Fibroblast of upper back skin (primary cell): ENCODE measurements at places on chromosomes 2 and 18.
A peak's percentile ranks its signal among the peaks of the same experiment; 100 is the strongest.

DNA sequence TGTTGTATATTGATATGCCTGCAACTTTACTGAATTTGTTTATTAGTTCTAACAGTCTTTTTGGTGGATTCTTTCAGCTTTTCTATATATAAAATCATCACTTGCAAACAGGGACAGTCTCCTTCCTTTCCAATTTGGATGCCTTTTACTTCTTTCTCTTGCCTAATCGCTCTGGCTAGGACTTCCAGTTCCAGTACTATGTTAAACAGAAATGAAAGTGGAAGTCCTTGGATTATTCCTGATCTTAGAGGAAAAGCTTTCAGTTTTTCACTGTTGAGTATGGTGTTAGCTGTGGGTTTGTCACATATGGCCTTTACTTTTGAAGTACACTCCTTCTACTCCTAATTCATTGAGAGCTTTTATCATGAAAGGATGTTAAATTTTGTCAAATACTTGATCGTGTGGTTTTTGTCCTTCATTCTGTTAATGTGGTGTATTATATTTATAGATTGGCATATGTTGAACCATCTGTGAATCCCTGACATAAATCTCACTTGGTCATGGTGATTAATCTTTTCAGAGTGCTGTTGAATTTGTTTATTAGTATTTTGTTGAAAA, 52.9 kb downstream of the REL start:
- no peak for DNase-seq

DNA sequence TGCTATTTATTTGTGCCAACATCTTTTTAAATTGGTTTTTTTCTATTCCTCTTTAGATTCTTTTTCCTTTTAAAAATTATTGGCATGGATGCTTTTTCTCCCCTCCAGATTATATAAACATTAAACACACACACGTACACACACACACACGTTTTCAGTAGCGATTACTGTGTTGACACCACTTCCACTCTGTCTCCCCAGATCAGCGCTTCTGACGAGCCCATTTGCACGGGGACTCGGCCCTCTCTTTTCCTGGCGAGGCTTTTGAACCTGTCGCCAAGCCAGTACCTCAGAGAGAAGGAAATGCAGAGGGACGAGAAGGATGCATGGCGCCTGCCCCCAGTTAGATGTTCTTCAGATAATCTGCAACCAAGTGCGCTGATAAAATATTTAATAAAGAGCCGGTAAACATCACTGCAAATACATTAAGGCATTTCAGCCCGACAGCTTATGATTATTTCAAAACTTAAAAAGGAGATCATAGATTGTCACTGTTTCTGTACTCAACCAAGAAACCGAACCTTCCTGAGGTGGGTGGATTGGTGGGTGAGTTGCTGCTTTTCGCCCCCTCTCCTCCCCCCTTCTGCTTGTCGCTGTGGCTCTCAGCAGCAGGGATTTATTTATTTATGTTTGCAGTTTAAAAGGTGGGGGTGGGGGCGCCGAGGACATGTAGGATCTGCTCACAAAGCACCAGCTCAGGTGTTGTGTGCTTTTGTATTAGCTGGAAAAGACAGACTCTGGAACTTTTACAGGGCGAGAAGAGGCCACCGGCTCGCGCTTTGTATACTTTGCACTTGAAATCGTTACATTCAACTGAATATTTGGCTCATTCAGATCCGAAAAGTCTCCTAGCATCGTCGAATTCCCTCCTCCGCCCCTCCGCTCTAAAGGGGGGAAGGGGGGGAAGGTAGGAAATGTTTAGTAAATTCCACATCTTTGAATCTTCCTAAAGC, 787 bp upstream of the TBR1 start:
- no peak for DNase-seq

GRCh38 chr2:231300020-231300721, 95.3 kb upstream of the B3GNT7 start:
- no peak for DNase-seq

DNA sequence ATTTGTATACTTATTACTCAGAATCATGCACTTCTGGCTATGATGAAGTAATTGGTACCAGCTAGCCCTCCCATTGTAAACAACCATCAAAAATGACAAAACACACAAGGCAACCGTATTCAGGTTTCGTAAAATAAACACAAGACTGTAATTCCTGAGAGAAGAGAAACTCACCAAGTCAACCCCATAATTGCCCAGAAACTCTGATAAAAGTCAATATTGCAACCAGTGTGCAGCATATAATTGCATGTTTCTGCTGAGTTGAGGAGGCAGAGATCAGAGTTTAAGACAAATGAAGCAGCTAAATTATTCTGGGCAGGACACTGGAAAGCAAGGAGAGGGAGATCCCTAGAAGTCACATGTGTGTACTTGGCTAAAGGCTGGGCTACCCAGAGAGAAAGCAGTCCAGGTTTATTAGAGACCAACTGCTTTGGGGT, 90.3 kb downstream of the ROCK2 start:
- DNase-seq = no peak

DNA sequence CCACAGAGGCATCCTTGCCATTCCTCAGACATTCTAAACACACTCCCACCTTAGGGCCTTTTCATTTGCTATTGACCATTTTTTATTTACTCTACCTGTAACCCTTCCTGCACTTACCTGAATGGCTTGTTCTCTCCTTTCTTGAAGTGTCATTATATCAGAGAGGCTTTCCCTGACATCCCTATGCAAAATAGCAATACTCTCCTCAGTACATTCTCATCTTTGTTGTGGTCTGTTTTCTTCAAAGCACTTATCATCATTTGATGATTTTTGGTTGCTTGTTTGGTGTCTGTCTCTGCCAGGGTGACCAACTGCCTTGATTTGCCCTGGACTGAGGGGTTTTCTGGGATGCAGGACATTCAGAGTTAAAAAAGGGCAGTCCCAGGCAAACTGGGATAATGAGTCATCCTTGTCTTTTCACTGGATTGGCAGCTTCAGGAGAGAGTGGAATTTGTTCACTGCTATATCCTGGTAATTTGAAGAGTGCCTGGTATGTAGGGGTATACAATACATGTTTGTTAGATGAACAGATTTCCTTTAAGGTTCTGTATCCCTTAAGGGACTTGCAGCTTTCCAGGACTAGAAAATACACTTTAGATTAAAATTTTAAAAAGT, 102.4 kb downstream of the BABAM2 start:
- DNase-seq = peak; percentile 90

- no peak for DNase-seq
Measured at GRCh38 chr2:151176661-151177060, 85.0 kb downstream of the RBM43 start.

GRCh38 chr2:204673877-204674276, 128.6 kb downstream of the PARD3B start:
- peak; percentile 57 for DNase-seq

DNA sequence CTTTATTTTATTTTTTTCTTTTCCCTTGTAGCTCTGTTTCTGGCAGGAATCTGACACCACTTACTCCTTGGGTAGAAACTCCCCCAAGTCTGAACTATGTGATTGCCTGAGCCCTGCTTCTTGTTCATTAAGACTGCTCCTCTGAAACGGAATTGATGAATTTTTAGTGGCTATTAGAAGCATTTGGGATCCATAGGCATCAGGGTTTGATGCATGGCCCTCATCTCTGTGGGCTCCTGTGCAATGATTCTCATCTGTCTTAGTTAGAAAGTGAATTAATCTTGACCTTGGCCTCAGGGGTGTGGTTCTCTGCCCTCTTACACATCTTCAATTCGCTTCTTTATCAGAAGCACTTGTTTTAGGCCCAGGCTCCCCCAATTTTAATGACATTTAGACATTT, 31.0 kb upstream of the DARS1 start:
- DNase-seq = no peak

DNA sequence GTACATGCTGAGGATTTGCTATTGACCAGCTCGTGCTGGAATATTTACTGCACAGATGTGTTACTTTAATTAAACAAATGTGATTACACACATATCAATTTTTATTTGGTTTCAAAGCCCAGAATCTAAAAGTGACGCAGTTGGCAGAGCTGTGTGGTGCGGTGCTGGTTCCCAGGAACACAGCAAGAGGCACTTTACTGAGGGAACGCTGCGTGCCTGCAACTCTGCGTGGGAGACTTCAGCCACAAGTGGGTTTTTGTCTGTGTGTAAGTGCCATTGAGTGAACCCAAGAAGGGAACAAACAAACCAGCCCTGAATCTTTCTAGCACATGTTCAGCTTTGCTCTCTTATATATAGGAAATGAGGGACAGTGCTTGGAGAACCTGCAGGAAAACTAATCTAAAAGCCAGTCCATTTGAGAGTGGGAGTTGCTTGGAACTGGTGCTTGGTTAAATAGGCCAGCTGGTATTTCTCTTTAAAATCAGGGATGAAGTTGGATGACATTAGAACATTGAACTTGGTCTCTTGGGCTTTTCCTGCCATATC, 196.6 kb upstream of the CELF4 start:
- DNase-seq = no peak

DNA sequence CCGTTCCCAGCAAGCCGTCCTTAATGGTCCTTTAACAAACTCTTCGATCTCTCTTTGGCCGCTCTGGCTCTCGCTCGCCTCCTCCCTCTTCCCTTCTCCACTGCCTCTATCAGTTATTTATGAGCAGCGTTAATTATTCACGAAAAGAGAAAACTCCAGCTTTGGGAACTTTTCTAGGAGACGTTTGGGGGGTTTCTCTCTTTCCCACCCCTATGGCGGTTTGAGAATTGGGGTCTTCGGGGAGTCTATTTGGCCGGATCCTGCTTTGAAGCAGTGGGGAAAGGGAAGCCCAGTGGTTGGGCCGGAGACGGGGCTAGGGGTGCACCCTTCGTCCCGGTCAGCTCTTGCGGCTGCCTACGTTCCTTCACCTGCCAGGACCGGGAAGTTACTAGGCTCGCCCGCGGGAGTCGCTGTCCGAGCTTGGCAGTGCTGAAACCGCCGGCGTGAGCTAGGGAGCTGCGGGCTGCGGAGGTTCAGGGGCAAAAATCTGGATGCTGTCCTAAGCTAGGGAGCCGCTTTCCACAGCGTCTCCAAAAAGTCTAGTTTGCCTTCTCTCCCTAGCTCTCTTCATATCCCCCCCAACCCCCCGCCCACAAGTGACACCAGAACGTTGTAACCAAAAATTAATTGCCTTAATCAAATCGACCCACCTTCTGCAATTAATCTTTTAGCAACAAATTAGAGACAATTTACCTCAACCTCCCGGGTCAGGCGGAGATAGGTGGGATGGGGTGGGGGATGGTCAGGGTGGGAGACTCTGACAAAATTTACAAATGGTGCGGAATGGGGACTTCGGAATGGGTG, 8.9 kb upstream of the SKOR2 start:
- peak; percentile 51 for DNase-seq

DNA sequence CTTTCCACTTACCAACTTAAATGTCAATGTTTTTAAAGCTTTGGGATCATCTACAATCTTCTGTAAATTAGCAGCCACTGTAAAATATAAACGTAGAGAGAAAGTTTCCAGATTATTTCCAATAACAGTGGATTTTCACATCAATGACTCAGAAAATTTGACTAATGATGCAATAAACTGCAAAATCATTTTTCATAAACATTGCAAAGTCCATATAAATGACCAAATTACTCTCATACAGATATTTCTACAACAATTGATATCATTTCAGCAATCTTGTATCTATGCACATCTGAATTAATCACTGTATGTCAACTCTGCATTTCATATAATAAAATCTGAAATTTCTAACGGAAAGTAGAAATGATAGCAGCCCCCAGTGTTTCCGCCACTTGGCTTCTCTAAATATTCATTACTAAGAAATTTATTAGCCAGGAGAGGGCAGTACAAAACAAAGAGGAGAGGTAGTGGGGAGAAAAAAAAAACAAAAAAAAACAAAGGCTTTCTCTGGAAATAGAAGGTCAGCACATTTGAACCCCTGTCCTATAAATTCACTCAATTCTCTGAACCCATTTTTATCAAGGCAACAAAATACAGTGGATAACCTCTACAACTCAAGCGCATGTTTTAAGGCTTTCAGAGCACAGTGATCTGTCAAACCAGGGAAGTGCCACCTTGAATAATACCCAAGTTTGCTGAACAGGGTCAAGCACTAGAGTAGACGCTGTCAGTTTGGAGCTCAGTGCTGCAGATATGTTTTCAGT, 282.6 kb downstream of the STK39 start:
- no peak for DNase-seq

DNA sequence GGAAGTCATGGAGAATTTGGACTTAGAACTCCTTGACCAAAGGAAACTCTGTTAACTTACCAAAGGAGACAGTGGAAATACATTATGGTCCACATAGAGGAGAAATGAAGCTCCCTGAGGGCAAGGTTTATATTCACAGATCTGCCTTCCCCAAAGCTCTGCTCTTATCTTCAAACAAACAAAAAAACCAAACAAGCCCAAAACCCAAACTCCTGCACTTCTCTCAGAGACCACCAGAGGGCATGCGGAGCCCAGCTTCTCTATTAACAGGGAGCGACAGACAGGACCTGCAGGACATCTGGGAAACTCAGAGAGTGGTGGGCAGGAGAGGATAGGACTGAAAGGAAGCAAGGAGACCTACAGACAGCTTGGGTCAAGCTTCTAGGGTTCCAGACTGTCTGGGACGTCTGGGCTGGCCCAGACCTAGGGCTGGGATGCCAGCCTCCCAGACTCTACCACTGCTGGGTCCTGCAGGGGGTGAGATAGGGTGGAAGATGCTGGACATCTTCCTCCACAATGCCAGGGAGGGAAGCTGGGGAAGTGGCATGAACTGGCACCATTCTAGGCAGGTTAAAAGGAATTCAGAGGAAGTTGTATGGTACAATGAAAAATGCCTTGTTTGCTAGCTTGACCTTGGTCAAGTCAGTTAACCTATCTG, 4.0 kb upstream of the WNT10A start:
- DNase-seq = peak; percentile 53

DNA sequence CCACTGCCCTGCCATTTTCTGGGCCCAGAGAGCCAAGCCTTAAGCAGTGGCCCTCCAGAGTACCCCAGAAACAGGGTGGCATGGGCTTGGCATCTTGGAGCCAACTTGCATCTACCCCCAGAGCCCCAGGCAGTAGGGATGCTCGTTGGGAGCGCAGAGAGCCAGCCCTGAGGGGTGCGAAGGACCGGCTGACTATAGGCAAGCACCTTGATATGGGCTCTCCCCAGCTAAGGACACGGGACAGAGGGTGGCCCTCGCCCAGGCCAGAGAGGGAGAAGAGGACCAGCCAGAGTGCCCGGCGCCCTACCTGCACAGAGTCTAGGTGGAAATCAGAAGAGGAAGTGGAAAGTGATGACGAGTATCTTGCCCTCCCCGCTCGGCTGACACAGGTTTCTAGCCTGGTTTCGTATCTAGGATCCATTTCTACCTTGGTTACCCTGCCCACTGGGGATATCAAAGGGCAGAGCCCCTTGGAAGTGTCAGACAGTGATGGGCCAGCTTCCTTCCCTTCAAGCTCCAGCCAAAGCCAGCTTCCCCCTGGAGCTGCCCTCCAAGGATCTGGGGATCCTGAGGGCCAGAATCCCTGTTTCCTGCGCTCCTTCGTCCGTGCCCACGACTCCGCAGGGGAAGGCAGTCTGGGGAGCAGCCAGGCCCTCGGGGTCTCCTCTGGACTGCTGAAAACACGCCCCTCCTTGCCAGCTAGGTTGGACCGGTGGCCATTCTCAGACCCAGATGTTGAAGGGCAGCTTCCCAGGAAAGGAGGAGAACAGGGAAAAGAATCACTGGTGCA, 16.2 kb downstream of the CEP68 start:
- DNase-seq = no peak

- DNase-seq = peak; percentile 86
Measured at GRCh38 chr2:105454801-105455485, 56.1 kb upstream of the FHL2 start.

- DNase-seq = no peak
Measured at GRCh38 chr2:119144806-119145205, 13.7 kb downstream of the C1QL2 start.

GRCh38 chr18:70359071-70359470, 70.2 kb downstream of the SOCS6 start:
- DNase-seq = no peak

- no peak for DNase-seq
Measured at GRCh38 chr2:222292149-222293134, 6.4 kb downstream of the PAX3 start.

GRCh38 chr2:8636041-8636491, 45.8 kb upstream of the ID2 start:
- peak; percentile 43 for DNase-seq
